ENCODE measurements at places on chromosomes 1 and 21.

DNA sequence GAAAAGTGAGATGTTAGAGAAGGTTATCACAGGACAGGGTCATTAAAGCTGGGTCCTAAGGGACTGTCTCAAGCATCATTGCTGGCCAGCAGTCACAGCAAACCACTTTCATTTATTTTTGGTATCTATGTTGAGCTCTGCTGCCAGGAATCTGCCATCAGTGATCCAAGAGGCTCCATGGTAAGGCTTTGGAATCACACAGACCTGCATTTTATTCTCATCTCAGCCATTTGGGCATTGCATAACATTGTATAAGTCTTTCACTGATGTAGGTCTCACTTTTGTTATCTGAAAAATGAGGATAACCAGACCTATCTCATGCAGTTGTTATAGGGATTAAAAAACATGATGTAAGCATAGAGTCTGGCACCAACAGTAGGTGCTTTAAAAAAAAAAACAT lies 77.5 kb downstream of the OMA1 start:
- no peak for DNase-seq

GRCh38 chr1:77200806-77201205 lies 18.4 kb downstream of the PIGK start:
- no peak for DNase-seq

DNA sequence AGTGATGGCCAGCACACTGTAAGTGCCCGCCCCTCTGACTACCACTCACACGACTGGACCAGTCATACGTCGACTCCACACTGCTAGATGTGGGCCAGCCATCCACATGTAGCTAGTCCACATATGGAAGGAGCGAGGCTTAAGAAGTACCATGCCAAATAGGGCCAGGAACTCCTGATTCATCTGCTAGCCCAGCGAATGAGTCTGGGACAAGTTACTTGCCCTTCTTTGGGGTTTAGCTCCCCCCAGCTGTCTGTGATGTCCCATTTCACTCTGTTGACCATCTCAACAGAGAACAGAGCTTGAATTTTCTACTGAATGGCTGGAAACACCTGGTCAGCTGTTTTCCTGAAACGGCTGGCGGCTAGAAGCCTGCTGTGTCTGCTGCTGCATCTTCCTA lies 5.8 kb downstream of the CSRP1 start:
- DNase-seq: no peak

- DNase-seq: no peak
Observed at GRCh38 chr1:73947009-73947408, 251.0 kb downstream of the LRRIQ3 start.

GRCh38 chr1:57420981-57421785 lies 2.7 kb downstream of the DAB1 start:
- DNase-seq: no peak

- DNase-seq: no peak
Observed at GRCh38 chr1:220747437-220748088, 559 bp upstream of the MTARC2 start.

GRCh38 chr1:58922302-58923089 lies 138.6 kb upstream of the JUN start:
- DNase-seq: peak; percentile 78

GRCh38 chr1:163421701-163422100 lies 99.9 kb downstream of the NUF2 start:
- no peak for DNase-seq

GRCh38 chr1:36108314-36108713 lies 16.7 kb downstream of the COL8A2 start:
- DNase-seq: no peak

GRCh38 chr1:88595355-88596002 lies 88.6 kb upstream of the PKN2 start:
- no peak for DNase-seq

GRCh38 chr1:218616681-218617080 lies 271.5 kb downstream of the TGFB2 start:
- DNase-seq: no peak

- no peak for DNase-seq
Observed at GRCh38 chr1:184509105-184509504, 122.3 kb downstream of the C1orf21 start.

DNA sequence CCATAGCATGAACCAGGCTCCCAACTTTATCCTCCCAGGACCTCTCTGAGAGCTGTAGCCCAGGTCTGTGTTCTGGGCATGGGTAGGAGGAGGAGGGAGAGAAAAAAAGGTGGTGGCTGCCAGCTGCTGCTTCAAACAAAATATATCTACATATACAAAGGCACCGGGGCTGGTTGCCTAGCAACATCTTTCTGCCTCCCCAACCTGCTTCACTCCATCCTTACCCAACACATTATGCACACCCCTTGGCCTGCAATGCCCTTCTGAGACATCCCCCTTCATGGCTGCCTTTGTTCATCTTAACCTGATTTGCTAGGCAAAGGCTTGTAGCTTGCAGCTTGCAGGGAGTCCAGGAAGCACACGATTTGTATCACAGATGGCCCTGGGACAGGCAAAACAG lies 27.2 kb upstream of the ATP1A1 start:
- no peak for DNase-seq

Data from left colon (tissue), 2 donors.